ENCODE measurements at places on chromosomes 12 and 14.

GRCh38 chr14:27672047-27672446 is 1074.2 kb upstream of the NOVA1 start:
- DNase-seq, result no peak

- no peak for DNase-seq
Observed at GRCh38 chr14:32075672-32076277, 1.3 kb upstream of the ARHGAP5 start.

DNA sequence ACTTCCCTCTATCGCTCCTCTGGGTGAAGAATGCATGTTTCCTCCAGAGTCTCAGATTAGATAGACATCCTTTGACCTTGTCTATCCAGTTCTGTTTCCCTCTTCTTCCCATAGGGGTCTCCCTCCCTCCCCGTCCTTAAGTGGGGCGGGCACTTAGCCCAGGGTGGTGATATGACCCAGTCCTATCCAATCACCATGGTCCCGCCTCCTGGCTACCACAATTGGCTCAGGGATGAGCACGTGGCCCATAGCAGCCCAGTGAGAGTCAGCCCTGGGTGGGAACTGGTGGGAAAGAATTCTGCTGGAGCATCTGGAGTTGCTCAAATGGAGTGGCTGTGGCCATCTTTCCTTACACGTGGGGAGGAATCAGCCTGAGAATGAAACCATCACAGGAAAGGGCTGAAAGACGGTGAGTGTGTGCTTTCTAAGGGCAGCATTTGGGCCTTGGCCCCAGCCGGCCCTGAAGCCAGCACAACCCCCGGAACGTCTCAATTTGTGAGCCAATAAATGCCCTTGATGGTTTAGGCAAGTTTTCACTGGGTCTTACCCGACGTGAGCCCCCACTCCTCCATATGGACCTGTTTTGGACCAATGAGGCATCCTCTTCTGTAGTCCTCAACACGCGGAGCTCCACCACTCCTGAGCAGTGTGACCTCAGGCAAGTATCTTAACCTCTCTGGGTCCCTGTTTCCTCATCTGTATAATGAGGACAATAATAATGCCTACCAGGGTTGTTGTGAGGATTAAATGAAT is 14.4 kb upstream of the MLXIP start:
- no peak for DNase-seq

- DNase-seq, result no peak
Observed at GRCh38 chr12:125983094-125983783, 918.0 kb downstream of the AACS start.

DNA sequence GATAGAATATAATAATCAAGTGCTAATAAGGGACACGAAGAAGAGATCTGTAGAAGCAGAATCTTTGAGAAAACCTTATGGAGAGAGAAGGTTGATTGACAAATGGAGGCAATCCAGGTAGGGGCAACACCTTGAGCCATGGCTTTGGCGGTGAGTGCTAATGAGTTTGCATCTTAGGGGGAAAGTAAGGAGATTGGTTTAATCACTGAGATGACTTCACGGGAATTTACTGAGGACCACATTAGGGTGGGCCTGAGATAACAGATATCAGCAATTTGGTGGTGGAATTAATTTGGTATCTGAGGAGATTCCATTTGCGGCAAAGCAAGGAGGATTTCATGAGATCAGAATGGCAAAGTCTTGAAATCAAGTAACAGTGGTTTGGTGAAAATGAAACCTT is 1.8 kb upstream of the LARP4 start:
- DNase-seq, result no peak

- no peak for DNase-seq
Observed at GRCh38 chr12:24948757-24949722, at the start of gene BCAT1. BCAT1 (minus strand) TSS chr12:24949101; CDS start chr12:24948932, 169 bp downstream.

DNA sequence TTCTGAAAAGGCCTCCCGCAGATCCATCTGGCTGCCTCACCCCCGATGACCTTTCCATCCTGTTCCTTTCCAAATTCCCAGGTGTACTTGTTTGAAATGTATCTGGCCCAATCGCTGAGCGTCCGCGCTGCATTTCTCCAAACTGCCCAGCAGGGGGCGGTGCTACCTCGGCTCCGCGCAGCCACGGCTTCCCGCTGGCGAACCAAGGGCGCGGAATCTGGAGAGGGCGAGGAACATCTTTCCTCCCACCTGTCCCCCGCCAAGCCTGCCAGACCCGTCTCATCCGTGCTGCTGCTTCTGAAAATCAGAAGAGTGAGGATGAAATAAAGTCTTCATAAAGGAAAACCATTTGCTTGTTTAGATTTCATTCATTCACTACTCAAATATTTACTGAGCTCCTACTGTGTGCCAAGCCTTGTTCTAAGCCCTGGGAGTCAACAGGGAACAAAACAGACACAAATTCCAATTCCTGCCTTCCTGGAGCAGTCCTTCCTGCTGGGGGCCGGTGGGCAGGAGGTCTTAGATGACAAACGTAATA is 16.8 kb upstream of the MYL2 start:
- DNase-seq, result peak; percentile 41

GRCh38 chr14:85190251-85190650 is 339.7 kb upstream of the FLRT2 start:
- DNase-seq, result no peak

GRCh38 chr12:100221523-100221922 is 20.9 kb downstream of the ACTR6 start:
- no peak for DNase-seq

GRCh38 chr14:81529391-81529790 is 4.3 kb downstream of the SEL1L start:
- DNase-seq, result no peak

DNA sequence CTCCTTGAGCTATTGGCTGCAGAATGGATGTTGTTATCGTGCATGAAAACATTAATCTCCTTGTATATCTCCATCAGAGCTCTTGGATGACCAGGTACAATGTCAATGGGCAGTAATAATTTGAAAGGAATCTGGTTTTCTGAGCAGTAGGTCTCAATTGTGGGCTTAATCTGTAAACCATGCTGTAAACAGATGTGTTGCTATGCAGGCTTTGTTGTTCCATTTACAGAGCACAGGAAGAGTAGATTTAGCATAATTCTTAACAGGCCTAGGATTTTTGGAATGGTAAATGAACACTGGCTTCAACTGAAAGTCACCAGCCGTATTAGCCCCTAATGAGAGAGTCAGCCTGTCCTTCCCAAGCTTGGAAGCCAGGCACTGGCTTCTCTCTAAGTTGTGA is 50.4 kb downstream of the ATG14 start:
- no peak for DNase-seq

DNA sequence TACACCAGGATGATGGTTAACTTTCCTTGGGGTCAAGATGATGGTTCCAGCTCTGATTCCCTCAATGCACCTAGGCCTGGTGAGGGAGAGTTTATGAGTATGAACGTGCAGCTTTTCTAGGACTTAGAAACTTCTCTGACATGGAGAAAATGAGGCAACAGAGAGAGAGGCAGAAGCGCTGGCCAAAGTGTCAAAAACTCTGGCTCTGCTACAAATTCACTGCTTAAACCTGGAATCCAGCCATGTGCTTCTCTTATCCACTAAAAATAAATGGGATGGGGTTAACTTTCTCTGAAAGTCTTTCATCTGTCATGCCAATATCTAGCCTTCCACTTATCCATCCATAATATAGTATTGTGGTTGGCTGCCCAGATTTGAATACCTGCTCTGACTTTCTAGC is 568.7 kb downstream of the MED13L start:
- no peak for DNase-seq

DNA sequence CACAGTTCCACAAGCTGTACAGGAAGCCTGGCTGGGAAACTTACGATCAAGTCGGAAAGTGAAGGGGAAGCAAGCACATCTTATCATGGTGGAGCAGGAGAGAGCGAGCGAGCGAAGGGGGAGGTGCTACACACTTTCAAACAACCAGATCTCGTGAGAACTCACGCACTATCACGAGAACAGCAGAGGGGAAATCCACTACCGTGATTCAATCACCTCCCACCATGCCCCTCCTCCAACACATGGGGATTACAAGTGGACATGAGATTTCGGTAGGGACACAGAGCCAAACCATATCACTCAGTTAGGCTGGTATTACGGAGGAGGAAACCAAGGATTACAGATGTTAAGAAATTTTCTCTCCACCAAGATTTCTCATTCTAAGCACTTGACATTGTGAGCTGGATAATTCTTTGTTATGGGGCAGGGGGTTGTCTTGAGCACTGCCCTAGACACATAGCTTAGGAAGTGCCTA is 262.0 kb upstream of the G2E3 start:
- DNase-seq, result no peak

- DNase-seq, result no peak
Observed at GRCh38 chr12:102633981-102634605, 153.7 kb upstream of the IGF1 start.

DNA sequence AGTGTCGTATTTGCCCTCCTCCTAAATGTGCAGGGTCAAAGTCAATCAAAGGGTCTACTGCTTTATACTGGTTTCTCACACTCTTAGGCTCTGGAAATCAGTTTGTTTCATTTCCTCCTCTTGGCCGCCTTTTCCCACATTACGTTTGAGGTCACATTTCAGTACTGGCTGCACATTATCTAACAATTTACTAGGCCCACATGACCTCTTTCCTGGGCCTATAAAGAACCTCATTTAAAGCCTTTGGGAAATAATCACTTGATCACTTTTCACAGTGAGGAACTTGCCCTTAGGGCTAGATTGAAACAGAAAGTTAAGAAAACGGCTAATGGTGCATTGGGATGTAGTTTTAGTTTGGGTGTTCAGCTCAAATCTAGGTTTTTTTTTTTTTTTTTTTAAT is 497.5 kb downstream of the RERGL start:
- DNase-seq, result no peak

GRCh38 chr12:67589078-67589477 is 59.5 kb upstream of the DYRK2 start:
- no peak for DNase-seq
